ENCODE measurements at places on chromosomes 11 and 22.

DNA sequence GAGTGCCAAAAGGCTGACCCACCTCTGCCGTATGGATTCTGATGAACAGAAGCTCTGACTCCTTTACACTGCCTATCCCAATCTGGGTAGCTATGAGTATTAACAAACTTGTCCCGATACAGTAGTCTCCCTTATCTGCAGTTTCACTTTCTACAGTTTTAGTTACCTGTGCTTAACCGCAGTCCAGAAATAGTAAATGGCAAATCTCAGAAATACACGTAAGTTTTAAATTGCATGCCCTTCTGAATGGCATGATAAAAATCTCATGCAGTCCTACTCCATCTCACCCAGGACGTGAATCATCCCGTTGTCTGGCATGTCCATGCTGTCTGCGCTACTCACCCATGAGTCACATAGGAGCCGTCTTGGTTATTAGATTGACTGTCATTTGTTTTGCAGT is 68.8 kb downstream of the SNX19 start:
- DNase-seq: no peak

DNA sequence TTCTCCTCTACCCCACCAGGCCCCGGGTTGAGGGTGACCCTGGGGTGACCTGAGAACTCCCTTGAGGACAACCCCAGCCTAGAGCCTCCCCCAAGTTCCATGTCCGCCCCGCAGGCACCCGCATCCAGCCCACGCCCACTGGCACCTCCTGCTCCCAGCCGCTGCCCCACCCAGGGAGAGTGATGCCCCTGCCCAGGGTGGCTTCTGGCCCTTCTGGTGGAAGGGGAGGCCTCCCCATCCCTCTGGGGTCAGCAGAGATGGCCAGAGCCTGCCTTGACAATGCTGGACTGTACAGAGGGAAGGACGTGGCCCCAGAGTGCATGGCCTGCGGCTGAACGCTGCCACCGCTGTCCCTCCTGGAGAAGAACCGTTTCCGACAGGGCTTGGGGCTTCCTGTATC is 1.1 kb upstream of the TH start:
- DNase-seq: no peak

- no peak for DNase-seq
These were observed 1630.1 kb upstream of the TENM4 start for GRCh38 chr11:81070948-81071347.

- DNase-seq: peak; percentile 11
These were observed 29.6 kb downstream of the TRIM29 start for GRCh38 chr11:120108154-120108784.

DNA sequence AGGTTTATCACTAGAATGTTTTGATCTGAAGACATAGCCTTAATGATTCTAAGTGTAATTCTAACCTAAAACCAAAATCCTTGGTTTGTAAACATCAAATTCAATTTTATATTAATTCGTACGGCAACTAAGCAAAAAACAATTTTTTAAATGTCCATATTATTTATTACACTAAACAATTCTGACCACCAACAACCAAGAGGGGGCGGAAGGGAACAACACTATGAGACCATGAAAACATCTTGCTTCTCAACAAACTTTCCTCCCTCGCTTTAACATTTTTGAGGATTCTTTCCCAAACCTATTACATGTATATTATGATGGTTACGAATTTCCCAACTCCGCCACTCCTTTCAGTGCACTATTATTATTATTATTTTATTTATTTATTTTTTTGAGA is 6.5 kb upstream of the UCP2 start:
- DNase-seq: no peak

DNA sequence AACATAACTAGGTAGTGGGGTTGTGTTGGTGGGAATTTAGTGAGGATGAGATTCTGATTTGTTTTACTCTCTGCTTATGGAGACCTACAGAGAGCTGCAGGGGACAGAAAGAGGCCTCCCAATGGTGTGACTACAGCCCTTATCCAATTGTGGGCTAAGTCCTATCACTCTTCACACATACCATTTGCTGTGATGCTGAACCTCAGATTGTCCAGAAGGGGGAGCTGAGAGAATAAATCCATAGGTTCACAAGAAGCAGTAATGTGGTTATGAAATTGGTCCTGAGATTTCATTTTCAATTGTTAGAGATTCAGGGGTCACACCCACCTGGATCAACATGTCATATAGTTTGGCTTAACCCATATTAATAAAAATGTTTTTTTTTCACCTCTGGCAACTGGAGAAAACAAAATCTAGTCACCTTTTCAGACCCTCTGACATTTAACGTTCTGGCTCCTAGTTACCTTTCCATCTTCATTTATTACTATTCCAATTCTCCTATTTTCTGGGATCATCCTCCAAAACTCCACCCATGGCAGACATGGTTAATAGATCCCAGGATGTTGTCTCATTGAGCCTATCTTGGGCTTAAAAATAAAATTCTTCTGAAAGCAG is 53.3 kb upstream of the PTPN5 start:
- DNase-seq: no peak

DNA sequence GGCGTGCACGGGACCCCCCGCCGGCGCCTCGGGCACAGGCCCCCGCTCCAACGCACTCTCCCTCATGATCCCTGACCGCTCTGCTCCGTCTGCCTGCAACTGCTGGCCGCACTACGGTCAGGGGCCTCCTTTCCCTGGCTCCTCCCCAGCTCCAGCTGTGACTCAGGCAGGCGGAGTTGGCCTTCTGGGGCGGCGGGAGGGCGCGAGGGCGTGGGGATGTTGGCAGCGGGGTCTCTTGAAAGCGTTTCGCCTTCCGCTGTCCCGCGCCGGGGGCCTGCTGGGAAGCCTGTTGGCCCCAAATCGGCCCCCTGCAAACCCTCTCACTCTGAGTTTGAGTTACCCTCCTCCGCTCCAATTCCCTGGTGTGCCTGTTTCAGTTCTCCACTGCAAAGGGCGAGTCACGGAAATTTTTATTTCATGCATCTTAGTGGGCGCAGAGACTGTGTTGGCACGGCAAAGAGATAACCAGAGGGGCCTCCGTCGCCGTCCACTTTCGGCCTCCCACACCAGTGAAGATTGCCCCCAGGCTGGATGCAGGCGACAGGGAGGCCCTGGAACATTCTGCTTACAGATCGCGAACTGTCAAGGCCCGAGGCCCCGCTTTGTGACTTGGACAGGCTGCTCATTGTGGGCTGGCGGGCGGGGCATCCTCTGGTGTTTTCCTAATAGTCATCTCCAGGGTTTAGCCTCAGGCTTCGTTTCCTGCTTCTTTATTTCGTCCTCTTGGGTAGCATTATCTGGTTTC is at the start of gene CAVIN3:
TSS of gene CAVIN3 (minus strand) at position 91 of the 745 bp plus-strand sequence. CDS start at position 66, 25 bp downstream.
- DNase-seq: no peak

DNA sequence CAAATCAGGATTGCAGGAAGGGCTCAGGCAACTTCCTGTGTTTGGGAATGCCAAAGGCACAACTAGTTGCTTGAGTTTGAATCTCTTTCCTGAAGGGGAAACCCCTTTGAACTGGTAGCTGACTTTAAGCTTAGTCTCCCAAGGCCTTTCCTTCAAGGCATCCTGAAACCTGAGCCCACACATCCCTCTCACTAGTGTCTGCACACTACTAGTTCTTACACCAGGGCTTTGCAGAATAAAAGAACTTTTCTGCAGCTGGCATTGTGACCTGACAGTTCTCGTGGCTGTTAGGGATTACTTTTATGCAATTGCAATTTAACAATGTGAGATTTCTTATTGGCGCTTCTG is 95.4 kb downstream of the EXT2 start:
- no peak for DNase-seq

GRCh38 chr22:20423008-20423905 is 14.4 kb downstream of the SCARF2 start:
- no peak for DNase-seq

DNA sequence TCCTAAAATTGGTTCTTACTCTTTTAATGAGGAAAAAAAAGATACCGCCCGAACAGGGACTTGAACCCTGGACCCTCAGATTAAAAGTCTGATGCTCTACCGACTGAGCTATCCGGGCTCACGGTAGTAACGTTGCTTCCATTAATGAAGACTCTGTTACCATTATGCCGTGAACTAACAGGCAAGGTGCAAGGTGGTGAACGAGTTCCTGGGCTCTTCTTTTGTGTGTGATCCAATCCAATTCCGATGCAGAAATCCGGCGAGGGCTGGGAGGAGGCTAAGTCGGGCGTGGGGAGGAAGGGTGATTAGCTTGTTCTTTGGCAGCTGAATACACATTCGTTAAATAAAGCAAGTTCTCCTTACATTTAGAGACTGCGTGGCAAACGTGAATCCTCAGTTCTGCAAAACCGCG is 49.0 kb downstream of the OR4D9 start:
- peak; percentile 56 for DNase-seq

DNA sequence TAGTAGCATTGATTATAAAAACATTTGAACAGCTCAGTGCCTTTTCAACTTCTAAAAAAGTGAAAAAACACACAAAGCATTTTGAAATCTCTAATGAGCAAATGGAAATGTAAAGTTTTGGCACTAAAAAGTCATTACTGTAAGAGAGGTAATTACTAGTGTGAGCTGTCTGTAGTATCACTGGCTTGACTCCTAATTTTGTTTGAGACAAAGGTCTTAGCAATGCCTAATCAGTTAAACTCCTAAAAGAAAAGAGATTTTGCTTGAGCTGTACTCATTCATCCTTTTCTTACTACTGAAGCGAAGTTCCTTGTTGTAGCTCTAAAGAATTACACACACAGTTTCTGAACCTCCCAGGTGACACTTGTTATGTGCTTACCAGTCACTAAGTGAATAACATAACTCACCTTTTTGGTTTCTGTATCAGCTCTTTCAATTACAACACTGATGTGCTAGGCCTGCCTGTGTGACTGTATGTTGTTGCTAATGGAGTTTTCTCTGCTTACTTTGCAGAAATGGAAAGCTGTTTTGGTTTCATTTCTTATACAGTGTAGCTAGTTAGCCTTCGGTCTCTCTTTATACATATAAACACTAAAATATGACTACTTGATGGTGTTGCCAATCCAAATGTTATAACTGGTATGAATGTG is 924.4 kb upstream of the TENM4 start:
- DNase-seq: no peak

DNA sequence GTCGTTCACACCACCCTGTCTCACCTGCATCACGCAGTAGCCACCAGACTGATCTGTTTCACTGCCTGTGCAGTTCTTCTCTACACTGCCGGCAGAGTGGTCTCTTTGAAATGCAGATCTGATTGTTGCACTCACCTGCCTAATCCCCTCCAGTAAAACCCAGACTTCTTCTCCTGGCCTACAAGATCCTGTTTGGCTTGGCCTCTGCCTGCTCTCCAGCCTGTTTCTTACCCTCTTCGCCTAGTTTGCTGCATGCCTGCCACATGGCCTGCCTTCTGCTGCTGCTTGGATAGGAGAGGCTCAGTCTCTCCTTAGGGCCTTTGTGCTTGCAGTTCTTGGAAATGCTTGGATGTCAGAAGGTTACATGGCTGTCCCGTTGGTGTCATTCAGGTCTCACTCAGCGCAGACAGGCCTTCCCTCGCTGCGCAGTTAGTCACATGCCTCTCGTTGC is 42.0 kb downstream of the PACS1 start:
- no peak for DNase-seq

- DNase-seq: no peak
These were observed 216.4 kb downstream of the GRM5 start for GRCh38 chr11:88849368-88849767.

DNA sequence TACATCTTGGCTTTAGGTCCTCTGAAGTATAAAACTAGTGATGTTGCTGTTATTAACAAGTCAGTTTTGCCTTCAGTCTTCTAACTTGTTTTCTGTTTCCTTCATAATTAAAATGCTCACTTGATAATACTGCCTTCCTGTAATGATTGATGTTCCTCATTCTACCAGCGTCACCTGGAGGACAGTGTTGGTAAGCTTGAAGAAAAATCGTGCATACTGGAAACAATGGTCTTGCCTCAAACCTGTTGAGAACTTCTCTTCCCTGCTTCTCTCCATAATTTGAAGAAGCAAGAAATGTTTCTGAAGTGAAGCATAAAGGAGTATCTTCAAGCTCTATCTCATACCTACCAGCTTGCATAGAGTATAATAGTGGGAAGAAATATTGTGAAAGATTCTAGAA is 3.0 kb downstream of the YWHAH start:
- no peak for DNase-seq

DNA sequence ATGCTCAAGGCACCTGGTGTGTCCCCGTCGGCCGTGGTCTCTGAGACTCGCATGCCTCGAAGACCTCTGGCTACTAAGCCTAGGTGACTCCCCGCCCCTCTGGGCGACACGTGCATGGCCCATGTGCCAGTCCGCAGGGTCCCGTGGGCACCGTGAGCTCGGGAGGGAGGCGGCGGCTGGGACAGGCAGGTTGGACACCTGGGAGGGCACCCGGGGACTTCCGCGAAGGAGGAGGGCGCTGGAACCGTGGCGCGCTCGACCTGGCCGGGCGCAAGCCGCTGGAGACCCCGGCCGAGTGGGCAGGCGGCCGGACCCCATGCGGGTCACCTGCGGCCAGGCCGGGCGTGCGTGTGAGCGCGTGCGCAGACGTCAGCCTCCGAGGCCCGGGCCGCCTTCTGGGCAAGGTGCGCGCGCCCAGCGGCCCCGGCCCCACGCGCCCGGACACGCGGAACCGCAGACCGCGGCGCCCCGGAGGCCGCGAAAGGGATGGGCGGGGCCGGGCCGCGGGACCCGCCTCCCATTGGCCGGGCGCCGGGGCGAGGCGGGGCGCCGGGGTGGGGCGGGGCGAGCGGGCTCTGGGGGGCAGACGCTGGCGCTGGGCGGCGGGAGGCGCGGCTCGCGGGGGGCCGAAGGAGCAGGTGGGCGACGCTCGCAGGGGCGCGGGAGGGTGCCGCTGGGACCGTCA is 579 bp upstream of the RASD2 start:
- DNase-seq: peak; percentile 13

GRCh38 chr11:70394211-70394950 is 3.9 kb upstream of the CTTN start:
- DNase-seq: no peak

DNA sequence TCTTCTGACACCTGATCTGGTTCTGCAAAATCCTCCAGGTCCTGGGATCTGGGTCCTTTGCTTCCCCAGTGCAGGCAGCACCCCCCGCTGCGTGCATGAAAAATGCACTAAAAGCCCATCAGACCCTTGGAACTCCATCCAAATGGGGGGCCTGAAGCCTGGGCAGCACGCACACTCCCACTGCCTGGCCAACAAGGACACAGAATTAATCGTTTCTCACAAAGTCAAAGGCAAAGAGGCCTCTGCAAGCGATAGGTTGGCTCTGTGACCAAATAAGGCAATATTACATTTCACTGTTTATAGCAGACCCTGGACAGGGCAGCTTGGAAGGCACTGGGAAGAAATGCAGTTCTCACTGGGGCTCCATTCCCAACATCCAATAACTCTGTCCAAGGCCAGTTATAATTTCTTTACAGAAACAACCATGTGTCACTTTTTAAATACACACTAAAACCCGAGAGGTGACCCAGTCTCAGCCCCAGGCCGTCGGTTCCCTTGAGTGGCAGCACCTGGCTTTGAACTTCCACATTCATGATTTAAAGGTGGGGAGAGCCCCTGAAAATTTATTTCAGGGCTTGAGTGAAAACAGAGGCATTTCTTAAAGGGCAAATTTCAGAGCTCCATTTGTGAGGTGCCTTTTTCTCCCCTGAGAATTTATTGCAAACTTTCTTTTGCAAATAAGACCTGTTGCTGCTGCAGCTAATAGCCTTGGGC is 114.4 kb upstream of the ANO1 start:
- DNase-seq: no peak

- DNase-seq: no peak
These were observed 1.0 kb downstream of the CCDC86 start for GRCh38 chr11:60842668-60843600.
